ENCODE measurements at places on chromosomes 2 and 18.

- DNase-seq = peak; percentile 95
Measured at GRCh38 chr18:48605408-48605845, 66.6 kb downstream of the CTIF start.

- peak; percentile 63 for DNase-seq
Measured at GRCh38 chr2:60429681-60430080, 123.8 kb downstream of the BCL11A start.

- DNase-seq = no peak
Measured at GRCh38 chr2:33141476-33141875, 194.7 kb downstream of the LTBP1 start.

- peak; percentile 80 for DNase-seq
Measured at GRCh38 chr2:205686783-205687640, 4.7 kb downstream of the NRP2 start.

DNA sequence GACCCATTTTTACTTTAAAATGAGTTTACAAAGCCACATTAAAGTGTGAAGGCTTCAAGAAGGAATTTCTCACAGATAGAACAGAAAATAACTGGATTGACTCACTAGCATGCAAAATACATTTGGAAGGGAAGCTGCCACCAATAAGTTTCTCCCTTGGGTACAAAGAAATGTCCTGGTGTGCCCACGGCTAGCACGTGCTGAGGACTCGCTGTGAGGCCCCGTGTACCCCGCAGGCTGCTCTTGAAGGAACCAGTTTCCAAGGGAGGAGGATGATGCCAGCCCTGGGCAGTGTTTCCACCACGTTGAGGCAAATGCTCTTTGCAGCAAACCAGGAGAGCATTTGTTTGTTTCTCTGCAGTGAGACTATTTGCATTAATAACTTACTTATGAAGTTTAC, 207.3 kb downstream of the SH3RF3 start:
- DNase-seq = no peak

GRCh38 chr18:54269893-54270844, 852 bp downstream of the POLI start:
- DNase-seq = peak; percentile 90
